MG63 (cell line): ENCODE measurements at places on chromosomes 1 and 21. TPM values are rescaled to one million over a fixed set of nuclear protein-coding genes. Genes with fewer than 3 reads are reported as not detected.

Gene MRPL39
- 43.0 and 49.9 TPM in 2 replicates for total RNA-seq

- no peak for DNase-seq
Measured at GRCh38 chr1:92310185-92310597, 11.3 kb downstream of the RPAP2 start.

DNA sequence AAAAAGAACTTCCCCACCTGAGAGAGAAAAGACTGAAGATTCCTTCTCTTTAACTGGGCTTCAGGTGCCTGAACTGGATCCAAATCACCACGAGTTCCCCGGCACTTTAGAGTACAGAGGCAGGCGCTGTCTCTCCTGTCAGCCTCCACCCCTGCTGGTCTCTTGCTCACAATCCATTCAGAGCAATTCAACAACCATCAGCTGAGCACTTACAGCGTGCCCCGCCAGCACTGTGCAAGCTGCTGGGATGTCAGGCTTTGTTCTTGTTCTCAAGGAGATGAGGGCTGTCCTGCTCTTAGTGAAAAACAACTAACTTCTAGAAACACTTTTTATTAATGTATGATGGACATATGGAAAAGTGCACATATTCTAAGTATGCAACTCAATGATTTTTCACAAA, 68.7 kb upstream of the VAMP3 start:
- no peak for DNase-seq

DNA sequence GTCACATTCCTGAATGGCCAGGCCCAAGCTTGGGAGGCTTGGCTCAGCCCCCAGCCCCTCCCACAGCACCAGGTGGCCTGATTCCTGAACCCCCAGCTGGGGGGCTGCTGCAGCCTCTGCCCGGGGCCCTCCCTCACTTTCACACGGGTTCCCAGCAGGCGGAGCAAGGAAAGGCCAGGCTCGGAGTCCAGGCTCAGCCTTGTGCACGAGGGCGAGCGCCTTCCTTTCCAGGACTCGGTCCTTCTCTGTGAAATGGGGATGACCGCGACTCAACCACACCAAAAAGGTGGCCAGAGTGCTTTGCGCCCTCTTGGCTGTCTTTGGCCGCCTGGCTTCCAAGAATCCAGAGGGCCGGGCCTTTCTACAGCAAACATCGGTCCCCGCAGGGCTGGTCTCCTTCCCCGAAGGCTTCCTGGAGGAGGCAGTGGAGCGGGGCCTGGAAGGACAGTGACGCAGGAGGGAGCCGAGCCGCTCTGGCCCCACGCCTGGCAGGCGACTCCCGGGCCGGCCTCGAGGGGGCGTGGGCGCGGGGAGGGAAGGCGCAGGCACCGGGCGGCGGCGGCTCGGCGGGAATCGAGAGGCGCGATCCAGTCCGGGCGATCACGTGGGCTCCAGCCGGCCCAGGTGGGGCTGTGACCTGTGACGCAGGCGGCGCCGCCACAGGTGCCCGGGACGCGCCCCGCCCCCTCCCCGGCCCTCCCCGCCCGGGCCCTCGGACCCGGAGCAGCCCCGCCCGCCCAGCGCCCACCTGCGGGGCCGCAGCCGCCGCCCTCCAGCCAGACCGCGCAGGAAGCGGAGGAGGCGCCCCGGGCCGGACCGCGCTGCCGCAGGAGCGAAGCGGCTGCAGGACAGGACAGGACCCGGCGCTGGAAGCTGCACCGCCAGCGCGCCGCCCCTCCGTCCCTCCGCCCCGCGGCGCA, at the start of gene ARHGEF16:
TSS of gene ARHGEF16 (plus strand) at position 775 of the 920 bp plus-strand sequence. CDS start 8,420 bp downstream, outside the sequence.
- peak; percentile 62 for DNase-seq

GRCh38 chr1:87180682-87181081, 148.0 kb upstream of the LMO4 start:
- DNase-seq: no peak

GRCh38 chr1:245197121-245197520, 42.3 kb downstream of the KIF26B start:
- DNase-seq: no peak

Gene RHOU
- 2.5 and 4.8 TPM in 2 replicates for total RNA-seq

- DNase-seq: no peak
Measured at GRCh38 chr1:43435146-43436145, 18.3 kb downstream of the HYI start.
